Activated B cell treated with CpG ODN at 0.5 μM for 24 hours (primary cell): ENCODE measurements at places on chromosomes 12 and 14.

DNA sequence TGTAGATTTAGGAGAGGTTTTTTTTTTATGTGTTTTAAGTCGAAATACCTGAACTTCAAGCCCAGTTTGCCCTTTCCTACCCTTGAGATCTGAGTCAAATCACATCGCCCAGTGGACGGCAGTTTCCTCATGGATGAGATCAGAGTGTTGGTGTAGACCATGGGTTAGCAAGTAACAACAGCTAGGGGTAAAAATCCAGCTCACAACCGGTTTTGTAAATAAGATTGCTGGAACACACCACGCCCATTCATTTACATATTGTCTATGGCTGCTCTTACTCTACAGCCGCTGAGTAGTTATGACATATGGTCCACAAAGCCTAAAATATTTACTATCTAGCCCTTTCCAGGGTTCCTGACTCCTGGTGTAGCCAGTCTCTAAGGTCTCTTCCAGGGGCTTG lies 158.5 kb upstream of the PLEKHG7 start:
- no peak for DNase-seq

DNA sequence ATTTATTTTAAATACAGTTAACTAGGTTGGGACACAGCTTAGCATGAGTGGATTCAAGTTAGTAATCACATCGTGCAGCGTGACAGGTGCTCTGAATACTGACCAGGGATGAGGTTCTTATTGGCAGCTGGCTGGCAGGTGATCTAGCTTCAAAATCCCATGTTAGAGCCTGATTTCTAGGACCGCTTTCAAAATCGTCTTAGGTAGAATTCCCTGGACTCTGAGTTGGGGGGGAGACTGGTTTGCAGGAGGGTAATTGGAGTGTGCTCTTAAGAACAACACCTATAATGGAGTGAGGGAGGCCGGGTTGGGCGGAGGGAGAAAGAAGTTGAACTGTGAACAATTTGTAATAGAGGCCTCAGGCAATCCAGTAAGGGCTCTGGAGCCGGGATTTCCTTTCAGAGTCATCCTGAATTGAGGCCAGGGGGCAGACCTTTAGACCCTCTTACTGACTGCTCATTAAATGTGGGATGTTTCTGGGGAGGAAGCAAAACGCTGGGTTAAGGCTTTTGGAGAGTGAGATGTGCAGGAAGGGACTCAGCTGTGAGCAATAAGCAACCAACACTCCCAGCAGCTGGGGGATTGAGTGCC lies 874 bp upstream of the YARS2 start:
- no peak for DNase-seq

DNA sequence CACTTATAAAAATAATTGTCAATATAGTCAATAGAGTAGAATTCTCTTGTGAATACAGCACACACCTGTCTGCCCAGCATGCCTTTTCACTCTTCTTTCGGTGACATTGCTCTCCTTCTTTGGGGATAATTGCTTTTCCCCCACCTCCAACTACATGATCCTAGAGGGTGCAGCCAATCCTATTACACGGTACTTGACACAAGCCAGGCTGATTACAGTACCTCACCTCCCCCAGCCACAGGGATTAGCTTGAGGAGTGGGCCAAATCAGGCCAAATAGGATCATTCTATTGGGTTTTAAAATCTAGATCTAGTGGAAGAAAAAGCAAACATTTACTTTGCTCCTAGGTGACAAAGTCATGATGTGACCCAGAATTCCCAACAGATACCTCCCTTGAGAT lies 16.8 kb upstream of the NFYB start:
- DNase-seq: no peak

GRCh38 chr14:65290830-65291229 lies 121.7 kb upstream of the FUT8 start:
- DNase-seq: no peak

DNA sequence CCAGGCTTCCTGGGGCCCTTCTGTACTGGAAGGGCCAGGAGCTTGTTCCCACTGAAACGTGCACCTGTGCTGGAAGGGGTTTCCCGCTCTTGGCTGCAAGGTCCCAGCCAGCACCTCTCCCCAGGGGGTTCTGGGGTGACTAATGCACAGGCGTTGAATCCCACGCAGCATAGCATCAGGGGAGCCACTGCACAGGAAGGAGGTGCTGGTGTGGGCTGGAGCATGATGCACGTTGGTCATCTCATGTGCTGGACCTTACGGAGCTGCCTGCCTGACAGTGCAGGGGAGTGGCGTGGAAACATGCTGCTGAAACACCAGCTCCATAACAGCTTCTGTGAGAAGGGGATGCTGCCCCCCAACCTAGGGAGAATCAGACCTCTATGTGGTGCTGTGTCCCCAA lies 623.0 kb downstream of the AACS start:
- no peak for DNase-seq

- DNase-seq: no peak
Measured at GRCh38 chr12:10811883-10812536, 2.0 kb upstream of the TAS2R9 start.

- DNase-seq: no peak
Measured at GRCh38 chr14:38205949-38206665, 1.6 kb upstream of the SSTR1 start.

DNA sequence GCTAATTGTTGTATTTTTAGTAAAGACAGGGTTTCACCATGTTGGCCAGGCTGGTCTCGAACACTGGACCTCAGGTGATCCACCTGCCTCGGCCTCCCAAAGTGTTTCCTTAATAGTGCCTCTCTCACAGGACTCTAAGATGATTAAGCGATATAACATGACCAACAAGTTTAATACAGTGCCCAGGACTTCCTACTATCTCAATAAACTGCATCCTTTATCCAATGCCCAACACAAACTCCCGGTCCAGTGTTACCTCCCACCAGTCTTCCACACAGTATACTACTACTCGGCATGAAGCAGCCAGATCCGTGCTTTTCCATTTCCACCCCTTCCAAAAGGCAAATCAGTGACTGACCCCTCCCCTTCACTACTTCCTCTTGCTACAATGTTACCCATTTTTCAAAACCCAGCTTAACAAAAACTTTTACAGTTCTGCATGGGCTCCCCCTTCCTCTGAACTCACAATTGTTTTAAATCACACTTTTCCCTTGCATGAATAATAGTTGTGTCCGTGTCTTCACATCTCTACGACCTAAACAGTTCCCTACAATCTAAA lies 900 bp downstream of the NOP2 start:
- no peak for DNase-seq

- DNase-seq: no peak
Measured at GRCh38 chr14:23360496-23360895, 4.5 kb downstream of the EFS start.

DNA sequence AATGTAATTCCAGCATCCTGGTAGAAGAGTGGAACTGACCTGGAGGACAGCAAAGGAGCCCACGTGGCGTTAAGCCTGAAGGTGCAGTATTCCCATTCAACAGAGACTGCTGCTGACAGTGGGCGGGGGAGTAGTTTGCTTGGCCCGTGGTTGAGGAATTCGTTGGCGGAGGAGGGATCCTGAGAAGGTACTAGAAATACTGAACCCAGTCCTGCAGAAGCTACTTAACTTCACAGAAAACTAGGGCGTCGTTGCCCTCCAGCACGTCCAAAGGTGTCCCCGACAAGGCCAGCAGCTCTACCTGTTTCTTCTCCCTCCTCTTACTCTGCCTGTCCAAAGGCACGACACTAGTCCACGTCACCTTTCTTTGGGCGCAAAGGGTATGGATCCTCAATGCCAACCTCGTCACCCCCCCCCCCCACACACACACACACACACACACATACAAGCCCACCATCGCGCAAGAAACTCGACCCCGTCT lies 303 bp downstream of the PUS7L start:
- DNase-seq: no peak

DNA sequence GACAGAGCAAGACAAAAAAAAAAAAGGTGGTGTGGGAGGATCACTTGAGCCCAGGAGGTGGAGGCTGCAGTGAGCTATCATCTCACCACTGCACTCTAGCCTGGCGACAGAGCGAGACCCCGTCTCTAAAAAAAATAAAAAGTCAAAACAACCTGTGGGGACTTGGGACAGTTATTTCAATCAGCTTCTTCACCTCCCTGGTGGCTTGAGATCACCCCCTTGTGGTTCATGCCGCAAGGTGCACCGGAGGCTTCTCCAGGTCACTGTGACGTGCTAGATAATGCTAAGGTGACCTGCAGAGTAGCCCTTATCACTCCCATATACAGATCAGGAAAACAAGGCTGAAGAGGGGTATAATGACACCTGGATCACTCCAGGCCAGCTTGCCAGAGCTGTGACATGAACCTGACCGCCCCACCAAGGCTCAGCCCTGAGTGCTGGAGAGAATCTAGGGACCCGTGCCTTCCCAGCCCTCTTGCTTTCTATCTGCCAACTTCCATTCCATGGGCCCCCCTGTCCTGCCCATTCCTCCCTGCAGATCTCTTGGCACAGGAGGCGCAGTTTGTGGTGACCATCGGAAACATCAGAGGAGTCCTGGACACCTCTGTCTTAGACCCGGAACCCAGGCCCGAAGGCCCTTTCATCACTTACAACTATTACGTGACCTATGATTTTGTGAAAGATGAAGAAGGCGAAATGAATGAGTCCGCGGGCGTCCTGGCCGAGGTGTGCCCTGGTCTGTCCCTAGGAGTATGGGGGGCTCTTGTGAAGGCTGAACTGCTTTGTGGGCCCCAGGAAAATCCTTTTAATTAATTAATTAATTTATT lies 8.1 kb downstream of the LRRC43 start:
- DNase-seq: peak; percentile 42

- no peak for DNase-seq
Measured at GRCh38 chr14:72154645-72155378, 222.6 kb downstream of the RGS6 start.

DNA sequence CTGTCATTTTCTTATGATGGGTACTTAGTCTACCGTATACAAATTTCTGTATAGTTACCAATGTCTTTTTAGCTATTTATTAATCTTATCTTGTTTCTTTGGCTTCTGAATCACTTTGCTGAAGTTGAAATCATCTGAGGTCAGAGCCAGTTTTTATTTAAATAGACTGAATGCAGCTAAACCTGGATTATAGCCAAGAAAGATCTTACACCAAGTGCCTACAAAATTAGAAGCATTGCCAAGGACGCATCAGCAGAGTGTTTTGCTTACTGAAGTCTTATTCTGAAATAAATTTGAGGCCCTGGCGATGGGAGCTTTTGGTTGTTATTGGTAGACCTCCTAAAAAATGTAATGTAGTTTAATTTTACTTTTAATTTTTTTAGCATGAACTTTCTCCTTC lies 128.2 kb downstream of the RGS6 start:
- DNase-seq: no peak

DNA sequence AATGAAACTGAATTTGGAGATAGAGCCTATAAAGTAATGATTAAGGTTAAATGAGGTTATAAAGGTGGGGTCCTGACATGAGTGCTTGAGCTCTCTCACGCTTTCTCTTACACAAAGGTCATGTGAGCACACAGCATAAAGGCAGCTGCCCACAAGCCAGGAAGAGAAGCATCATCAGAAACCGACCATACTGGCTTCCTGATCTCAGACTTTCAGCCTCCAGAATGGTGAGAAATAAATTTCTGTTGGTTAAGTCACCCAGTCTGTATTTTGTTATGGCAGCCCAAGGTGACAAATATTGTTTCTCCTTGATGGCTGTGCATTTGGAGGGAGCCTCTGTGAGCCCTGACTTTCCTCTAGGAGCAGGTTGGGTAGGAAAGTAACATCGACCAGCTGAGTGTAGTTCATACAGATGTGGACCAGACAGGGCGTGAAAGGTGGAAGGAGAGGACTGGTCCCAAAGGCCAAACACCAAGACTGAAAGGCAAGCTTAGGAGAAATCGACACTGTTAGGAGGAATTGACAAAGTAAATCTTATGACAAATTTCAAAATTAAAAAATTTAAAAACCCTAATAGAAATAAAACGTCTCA lies 97.6 kb upstream of the SLC38A2 start:
- DNase-seq: no peak

DNA sequence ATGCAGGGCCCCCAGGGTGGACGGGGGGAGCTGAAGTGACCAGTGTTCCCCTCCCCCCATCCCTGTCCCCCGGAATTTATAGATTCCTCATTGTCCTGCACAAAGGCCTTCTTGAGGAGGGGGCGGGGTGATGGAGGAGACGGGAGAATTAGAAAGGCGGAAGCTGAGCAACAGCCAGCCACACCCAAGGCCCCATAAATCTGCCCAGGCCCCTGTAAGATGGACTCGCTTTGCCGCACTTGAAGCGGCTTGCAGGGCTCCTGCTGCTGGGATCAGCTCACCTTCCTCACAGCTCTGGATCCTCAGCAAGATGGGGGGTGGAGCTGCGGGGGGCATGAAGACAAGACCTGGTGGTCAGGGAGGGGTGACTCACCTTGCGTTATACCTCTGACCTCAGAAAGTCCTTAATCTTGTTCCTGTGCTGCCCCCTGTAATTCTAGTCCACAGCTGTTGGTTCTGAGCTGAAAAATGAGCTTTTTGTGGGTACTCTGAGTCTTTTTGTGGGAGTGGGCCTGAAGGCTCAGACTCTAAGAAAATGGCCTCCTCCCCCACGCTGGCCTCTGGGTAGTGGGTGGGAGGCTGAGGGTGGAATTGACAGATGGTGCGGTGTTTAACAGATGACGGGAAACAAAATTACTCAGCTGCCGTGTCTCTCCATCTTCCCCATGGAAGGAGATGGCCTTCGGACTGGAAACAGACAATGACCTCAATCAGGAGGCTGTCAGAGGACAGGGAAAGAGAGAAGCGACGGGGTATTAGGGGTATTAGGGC lies 15.8 kb upstream of the ANKRD33 start:
- no peak for DNase-seq

DNA sequence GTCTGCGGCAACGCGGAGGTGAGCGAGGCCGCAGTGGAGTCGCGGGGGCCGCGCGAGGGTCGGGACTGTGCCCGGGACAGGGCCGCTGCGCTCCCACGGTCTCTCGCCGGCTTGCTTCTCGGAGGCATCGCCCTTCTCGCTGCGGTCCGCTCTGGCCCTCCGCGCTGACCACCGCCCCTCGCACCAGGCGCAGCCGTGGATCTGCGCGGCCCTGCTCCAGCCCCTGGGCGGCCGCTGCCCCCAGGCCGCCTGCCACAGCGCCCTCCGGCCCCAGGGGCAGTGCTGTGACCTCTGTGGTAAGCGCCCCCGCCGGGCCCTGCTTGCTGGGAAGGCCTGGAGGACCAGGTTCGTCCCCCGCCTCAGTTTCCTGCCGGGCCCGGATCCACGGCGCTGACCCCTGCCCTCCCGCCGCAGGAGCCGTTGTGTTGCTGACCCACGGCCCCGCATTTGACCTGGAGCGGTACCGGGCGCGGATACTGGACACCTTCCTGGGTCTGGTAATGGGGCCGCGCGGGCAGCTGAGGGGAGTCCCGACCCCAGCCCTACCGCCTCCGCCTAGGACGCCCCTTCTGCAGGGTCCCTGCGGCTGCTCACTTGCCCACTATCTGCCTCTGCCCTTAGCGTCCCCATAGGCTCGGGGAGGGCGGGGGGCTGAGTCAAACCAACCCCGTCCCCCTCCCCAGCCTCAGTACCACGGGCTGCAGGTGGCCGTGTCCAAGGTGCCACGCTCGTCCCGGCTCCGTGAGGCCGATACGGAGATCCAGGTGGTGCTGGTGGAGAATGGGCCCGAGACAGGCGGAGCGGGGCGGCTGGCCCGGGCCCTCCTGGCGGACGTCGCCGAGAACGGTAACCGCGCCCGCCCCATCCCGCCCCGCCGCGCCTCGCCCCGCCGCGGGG lies 7.0 kb downstream of the AMN start:
- no peak for DNase-seq
